ENCODE measurements at places on chromosomes 5 and 9.

DNA sequence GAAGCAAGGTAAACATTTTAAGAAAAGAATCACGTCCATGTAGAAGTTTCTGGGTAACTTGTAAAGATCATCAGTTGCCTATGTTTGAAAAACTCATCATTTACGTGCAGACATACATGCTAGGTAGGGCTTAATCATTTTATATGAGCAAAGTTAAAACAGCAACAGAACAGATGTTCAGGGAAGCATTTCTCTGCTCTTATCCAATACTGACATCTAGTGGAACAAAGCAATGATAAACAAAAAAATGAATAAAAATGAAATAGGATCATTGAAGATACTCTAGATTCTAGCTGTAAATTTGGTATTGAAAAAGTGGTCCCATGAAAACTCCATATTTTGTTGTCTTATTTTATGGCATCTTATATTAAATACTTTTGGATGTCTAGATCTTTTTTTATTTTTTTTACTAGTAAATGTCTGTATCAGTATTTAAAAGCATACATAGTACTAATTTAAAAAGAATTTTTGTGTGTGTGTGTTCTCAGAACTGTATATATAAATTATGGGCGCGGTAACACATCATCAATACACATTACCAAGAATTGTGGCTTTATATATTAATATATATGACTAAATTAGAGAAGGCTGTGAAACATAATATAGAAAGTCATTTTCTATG is 1050.2 kb downstream of the CDH12 start:
- no peak for DNase-seq

DNA sequence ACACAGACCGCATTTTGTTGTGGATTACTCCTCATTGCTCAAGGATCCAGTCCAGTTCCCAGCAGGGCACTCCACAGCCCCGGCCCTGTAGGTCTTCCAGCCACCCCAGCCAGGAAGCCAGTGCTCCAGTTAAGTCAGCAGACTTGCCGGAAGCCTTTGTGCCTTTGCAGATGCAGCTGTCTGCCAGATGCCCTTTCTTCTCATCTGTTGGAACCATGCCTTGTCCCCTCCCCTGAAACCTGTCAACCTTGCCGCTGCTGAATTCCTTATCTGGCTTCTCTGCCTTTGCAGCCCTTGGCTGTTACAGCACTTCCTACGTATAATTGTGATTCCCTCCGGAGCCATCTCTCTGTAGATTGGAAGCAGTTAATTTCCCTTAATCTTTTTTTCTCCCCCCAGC is 28.4 kb downstream of the PSAT1 start:
- DNase-seq = no peak

- peak; percentile 85 for DNase-seq
Measured at GRCh38 chr9:134534661-134535080, 106.9 kb upstream of the COL5A1 start.

GRCh38 chr5:108487951-108488350 is 106.1 kb upstream of the FBXL17 start:
- DNase-seq = no peak

- no peak for DNase-seq
Measured at GRCh38 chr5:36908544-36909260, 32.1 kb downstream of the NIPBL start.

- no peak for DNase-seq
Measured at GRCh38 chr5:81631621-81632020, 119.3 kb downstream of the SSBP2 start.

DNA sequence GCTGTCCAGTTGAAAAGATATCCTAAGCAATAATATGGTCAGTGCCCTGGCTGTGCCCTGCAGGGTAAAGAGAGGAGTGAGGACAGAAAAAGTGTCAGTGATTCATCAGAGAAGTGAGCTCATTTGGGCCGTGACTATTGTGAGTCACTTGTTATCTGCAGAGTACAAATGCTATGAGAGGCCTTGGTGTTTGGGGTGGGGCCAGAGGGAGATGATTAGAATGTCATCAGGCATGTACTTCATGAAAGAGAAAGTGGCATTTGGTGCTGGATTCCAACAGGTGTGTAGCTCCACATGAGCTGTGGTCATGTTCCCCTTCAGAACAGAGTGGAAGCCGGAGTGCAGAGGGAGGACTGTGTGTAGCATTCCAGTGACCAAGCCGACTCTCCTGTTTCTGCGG is 174.1 kb downstream of the KDM4C start:
- DNase-seq = peak; percentile 39

- no peak for DNase-seq
Measured at GRCh38 chr5:140568443-140569063, 3.9 kb downstream of the SLC35A4 start.
